ENCODE measurements at places on chromosomes 3 and 15.

GRCh38 chr3:107829185-107829584 is 261.6 kb downstream of the CD47 start:
- DNase-seq: no peak

DNA sequence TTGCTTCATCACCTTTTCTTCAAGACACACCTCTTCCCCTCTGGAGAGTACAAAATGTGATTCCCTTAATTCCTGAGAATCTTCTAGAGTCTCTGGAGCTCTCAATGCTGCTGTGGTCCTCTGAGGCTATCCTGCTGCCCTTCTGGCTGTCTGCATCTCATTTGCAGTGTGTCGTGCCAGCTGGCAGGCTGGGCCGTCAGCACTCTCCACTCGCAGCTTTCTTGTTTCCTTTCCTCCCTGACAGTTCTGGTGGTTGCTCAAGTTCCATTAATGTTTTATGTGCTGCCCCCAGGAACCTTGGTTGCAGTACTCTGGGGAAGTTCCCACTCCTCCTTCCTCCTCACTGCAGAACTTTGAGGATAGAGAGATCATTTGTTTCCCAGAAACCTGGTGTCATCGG is 210.8 kb upstream of the ROPN1 start:
- DNase-seq: no peak

DNA sequence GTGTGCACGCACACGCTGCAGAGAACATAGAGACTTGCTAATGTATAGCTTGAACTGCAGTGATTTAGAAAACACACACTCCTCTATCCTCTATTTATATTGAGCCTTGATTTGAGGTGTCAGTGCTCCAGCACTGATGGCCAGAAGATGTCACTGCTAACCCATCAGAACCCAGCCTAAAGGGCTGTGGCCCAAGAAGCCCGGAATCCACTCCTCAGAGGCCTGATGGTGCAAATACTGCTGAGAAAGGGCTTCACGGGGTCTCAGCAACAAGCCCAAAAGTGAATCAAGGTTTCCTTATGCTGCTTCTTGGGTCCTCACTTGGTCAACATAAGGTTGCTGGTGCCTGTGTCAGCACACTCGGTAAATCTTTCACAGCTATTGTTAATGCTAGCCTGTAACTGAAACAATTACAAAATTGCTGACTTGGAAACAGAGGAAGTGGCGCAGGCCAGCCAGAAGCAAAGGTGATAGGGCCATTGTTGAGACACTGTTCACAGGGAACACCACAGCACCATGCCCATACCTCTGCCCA is 60.3 kb downstream of the HEG1 start:
- DNase-seq: peak; percentile 86

- no peak for DNase-seq
Observed at GRCh38 chr15:98649472-98650416, 1.4 kb downstream of the IGF1R start.

- no peak for DNase-seq
Observed at GRCh38 chr15:63904042-63904441, 70.3 kb upstream of the HERC1 start.

GRCh38 chr15:47609693-47610092 is 107.6 kb upstream of the SEMA6D start:
- no peak for DNase-seq

GRCh38 chr3:10984371-10984896 is 8.1 kb upstream of the SLC6A1 start:
- DNase-seq: no peak

DNA sequence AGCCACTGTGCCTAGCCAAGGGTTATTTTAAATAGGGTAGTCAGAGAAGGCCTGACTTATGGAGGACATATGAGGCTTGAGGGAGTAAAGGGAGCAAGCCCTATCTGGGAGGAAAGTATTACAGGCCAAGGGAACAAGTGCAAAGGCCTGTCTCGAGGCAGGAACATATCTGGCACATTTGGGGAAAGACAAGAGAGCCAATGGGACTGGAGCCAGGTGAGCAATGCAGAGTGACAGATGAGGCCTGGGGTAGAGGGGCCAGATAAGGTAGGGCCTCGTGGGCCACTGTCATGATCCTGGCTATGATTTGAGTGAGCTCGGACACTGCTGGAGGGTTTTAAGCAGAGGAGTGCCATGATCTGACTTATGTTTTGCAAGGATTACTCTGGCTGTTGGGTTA is 43.8 kb downstream of the DCP1A start:
- no peak for DNase-seq

DNA sequence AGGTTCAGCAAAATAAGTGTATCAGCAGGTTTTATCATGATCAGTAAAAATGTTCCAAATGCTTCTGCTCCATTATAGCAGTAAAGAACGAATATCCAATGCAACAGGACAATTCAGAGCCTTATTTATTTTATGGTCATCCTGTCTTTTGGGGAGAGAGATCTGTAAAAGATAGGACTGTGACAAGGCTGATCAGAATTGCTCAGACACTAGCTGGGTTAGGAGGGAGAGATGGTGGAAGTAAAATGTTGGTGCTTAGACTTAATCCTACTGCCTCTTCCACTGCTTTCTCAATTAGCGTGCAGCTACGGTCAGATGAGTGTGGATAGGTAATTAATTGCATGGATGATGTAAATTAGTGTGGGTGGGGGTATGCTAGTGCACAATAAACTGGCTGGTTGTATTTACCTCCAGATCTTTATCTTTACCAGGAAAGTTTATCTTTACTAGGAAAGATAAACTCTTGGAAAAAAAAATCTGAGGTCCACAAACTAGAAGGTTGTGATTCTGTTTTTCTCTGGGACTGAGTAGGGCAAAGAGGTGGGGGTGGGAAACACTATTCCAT is 2.2 kb downstream of the EID1 start:
- no peak for DNase-seq

DNA sequence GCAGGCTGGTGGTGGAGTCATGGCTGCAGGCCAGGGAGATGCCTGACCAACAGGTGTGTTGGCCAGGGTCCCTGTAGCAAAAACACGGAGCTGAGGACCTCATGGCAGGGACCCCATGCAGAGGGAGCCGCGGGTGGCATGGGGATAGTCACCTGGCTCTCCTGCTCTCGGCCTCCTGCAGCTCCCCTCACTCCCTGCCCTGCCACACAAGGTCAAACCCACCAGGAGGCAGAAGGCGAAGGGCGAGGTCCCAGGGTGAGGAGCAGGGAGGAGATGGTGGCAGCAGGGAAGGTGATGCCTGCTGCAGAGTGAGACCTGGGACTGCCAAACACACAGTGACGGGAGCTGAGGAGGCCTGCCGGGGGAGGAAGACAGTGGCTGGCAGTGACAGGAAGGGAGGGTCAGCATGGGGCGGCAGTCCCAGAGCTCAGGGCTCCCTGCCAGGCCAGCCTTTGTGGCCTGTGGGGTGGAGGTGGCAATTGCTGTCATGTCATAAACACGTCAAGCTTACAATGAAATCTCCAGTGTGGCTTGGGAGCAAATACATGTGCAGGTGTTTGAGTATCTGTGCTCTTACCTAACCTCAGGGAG is 144.3 kb downstream of the TJP1 start:
- no peak for DNase-seq

DNA sequence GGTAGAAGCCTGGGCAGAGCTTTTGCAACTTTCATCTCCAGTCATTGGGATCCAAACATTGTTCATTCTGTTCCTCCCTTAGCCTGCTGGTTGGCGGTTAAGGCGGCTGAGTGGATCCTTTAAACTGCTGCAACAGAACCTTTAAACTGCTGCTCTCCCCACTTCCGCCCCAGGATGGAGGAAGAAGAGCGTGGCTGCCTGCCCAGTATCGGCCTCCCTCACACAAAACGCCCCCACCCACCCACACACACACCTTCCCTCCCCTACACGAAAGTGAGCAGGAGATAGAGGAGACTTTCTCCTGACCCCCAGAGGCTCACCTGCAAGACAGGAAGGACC is 460 bp upstream of the ZMAT3 start:
- DNase-seq: peak; percentile 17

DNA sequence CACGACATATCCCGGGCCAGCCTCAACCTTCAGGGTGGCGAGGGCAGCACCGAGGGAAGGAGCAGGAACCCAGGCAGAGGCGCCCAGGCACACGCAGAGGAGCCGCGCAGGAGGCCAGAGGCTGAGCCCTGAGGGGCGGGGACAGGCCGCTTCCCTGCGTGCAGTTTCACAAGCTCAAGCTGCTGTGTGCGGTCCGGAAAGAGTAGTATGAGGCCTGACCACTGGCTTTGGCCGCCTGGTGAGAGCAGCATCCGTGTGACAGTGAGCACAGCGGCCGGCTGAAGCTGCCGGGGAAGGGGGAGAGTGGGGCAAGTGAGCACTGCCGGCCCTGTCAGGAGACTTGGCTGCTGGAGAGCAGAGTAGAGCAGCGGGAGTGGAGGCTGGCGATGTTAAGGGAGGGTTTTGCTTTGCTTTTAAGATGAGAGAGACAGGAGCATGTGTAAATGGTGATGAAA is 8.7 kb downstream of the ZDHHC19 start:
- DNase-seq: peak; percentile 41

GRCh38 chr3:114727373-114727772 is 419.7 kb downstream of the ZBTB20 start:
- DNase-seq: no peak

DNA sequence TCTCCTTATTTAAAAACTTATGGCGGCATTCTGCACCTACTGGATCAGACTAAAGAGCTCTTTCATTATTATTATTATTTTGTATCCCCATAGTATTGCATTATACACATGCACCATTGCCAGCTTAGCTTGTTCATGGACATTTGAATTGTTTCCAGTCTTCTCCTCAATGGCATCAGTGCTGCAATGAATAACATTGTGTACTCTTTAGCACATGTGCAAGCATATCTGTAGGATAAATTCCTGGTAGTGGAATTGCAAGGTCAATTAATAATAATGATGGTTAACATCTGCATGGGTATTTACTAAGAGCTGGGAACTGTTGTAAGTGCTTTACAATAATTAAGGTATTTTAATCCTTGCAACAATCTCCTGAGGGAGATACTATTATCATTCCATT is 52.0 kb downstream of the AMOTL2 start:
- DNase-seq: no peak

- no peak for DNase-seq
Observed at GRCh38 chr15:93382200-93382820, 293.3 kb upstream of the RGMA start.

- no peak for DNase-seq
Observed at GRCh38 chr3:136023264-136023978, 57.9 kb downstream of the PPP2R3A start.

GRCh38 chr3:70180664-70181063 is 131.8 kb downstream of the MDFIC2 start:
- DNase-seq: no peak

DNA sequence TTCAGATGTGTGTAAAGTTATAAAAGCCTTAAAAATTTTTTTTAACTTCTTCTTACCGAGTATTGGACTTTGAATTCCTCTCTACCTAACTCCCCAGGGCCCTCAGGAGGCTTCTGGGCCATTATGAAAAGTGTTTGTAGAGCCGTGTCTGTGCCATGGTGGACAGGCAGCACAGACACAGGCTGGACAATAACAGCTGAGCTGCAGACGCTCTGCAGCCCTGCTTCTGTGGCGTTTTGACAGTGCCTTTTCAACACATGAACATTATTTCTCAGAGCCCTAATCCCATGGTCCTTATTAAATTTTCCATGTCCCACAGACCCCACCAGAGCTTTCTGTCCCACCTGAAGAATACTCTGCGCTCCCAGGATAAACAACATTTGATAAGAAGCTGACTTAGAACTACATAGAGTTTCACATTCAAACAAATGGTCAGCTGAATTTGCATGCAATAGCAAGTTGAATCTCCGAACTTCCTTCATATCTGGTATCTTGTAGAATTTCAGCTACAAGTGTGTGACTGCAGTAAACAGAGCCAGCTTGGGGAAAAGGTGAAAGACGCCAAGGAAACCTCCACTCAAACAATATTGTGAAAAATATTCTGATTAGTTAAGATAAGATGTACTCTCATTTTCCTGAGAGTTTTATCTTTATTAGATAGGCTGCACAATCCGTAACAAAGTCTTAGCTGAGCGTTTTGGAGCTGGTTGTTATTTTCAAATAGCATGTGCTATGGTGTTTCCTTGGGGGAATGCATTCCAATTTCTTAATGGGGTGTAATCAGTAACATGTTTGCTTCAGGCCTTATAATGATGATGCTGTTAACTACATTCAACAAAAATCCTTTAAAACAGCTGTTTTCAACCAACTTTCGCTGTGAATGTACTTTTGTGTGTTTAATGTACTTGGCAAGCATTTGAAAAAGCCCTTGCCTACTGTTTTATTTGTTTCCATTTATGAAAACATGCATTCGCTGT is 378.2 kb downstream of the MECOM start:
- DNase-seq: no peak

- no peak for DNase-seq
Observed at GRCh38 chr3:117450026-117450425, 740.4 kb downstream of the TUSC7 start.

DNA sequence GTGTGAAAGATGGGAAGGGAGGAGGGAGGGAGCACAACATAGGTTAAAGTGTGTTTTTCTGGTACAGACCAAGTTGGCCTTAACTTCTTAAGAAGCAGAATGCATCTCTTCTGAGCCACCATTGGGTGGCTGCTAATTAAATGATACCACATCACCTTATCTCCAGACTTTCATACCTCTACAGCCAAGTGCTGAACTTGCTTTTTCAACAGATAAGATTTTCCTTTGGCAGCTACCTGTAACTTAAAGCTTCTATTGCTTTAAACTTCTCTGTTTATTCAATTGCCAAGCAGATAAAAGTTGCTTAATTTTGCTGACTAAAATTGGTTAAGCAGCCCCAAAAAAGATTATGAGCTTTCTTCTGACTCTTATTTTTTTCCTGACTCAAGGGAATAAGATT is 292.4 kb upstream of the SGO1 start:
- no peak for DNase-seq

GRCh38 chr3:46293035-46293724 is 50.9 kb downstream of the CCR3 start:
- DNase-seq: peak; percentile 21

GRCh38 chr3:172332256-172333041 is 115.8 kb downstream of the GHSR start:
- DNase-seq: peak; percentile 67

GRCh38 chr15:32669896-32670611 is 28.5 kb downstream of the SCG5 start:
- peak; percentile 47 for DNase-seq

GRCh38 chr15:69318033-69318432 is 19.3 kb downstream of the PAQR5 start:
- no peak for DNase-seq

- DNase-seq: peak; percentile 35
Observed at GRCh38 chr15:28919201-28919635, 33.4 kb downstream of the APBA2 start.

GRCh38 chr3:120145542-120146285 is 51.5 kb upstream of the GSK3B start:
- DNase-seq: no peak

- DNase-seq: no peak
Observed at GRCh38 chr3:39285332-39285731, 5.5 kb upstream of the CX3CR1 start.

- no peak for DNase-seq
Observed at GRCh38 chr3:124384527-124384926, 345.7 kb upstream of the UMPS start.

DNA sequence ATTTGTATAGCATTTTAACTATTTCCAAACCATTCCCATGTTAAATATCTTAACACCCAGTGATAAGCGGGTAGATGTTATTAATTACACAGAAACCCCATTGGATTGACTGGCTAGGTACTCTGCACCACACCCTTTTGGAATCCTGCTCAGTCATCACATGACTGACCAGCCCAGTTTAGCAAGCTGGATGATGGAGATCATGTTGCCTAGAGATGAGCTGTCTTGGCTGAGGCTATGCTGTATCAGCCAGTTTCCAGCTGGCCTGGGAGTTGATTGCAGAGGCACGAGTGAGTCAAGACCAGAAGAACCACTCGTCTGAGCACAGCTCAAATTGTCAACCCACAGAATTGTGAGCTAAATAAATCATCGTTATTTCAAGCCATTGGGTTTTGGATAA is 124.6 kb downstream of the ZNF621 start:
- DNase-seq: no peak
